ENCODE measurements at places on chromosomes 16 and 17.

DNA sequence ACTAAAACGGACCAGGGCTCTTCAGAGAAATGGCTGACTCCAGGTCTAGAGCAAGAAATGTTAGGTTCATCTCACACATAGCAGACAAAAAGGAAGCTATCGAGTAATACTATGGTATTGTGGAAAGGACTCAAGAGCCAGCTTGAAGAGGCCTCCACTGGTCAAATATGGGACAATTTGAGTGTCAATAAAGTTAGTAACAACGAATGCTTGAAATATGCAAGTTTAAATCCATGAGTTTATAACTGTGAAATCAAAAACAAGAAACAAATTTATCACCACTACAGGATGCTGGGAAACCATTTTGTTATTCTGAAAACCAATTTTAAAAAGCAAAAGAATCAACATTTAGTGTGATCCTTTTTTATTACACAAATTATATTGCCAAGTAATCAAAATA, 50.4 kb upstream of the ANKFY1 start:
- DNase-seq: no peak

- DNase-seq: no peak
Observed at GRCh38 chr17:67637901-67638641, 79.7 kb upstream of the NOL11 start.

GRCh38 chr17:65459677-65460347, 101.6 kb downstream of the AXIN2 start:
- no peak for DNase-seq

DNA sequence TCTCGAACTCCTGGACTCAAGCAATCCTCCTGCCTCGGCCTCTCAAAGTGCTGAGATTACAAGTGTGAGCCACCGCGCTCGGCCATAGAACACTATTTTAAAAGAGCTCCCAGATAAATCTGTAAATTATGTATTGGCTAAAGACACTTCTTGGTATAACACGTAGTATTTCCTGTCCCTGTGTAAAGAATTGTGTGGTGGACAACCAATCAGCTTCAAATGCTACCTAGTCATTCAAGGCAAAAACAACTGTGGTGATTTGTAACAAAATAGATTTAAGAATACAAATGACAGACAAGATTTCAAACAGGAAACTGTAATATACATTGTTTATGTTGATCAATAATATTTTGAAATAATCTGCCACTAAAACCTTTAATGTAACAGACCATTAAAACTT, 14.6 kb downstream of the CRLF3 start:
- no peak for DNase-seq

DNA sequence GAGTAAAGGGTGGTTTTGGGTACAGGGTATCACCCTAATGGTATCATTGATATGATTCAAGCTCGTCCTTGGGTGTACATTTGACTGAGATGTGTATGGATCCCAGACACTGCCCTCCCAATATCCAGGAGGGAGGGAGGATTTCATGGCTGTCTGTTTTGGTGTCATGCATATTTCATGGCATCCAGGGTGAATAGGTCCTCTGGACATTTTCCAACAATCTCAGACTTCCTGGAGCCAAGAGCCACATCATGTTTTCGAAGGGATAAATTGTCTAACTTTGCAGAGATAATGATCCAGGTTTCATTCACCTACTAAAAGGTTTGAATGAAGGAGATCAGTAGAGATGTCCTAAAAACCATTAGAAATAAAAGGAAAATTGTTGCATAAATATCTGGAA, 431.9 kb downstream of the SHISA9 start:
- no peak for DNase-seq

GRCh38 chr16:77910021-77910420, 112.3 kb upstream of the CLEC3A start:
- DNase-seq: no peak

All from fibroblast of skin of left quadriceps (primary cell).